ENCODE measurements at places on chromosomes 13 and 19.
A peak's percentile ranks its signal among the peaks of the same experiment; 100 is the strongest.

DNA sequence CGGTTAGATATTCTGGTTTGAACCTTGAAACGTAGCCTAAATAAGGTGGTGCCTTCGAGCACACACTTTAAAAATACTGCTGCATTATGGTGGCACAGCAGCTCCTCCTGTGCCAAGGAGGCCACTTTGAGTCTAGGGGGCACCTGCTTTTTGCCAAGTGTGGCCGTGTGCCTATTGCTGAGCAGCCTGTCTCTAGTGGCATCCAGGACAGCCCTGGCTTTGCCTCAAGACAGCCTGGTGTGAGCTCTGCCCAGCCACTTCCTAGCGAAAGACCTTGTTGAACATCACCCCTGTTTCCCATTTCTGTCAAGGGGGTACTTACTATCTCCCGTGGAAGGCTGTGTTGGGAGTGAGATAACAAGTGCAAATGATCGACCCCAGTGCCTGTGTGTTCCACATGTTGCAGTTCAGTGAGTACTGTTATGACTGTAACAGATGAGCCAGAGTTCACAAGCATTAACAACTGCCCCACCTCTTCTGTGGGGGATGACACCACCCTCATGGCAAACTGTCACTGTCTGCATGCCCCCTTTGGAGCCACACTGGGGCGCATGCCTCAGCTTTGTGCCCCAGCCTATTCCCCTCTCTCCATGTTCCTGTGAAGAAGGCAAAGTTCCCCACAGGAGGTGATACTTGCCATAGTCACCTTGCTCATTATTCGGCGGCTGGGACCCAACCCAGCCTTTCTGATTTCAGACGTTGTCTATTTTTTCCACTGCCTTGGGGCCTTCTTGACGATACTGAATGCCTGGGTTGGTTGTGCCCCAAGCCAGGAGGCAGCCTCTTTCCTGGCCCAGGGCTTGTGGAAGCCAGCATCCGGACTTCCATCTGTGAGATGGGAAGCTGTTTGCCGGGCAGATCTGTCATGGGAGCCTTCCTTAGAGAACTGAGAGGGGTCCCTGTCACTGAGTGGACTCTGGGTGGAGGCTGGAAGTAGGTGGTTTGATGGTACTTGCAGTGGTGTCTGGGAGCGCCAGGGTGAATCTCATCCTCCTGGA is 5.4 kb downstream of the GATAD2A start:
- no peak for DNase-seq

- no peak for DNase-seq
Observed at GRCh38 chr19:50785329-50785728, 4.9 kb upstream of the ACP4 start.

GRCh38 chr13:41970022-41970421 is 9.1 kb upstream of the VWA8 start:
- no peak for DNase-seq

DNA sequence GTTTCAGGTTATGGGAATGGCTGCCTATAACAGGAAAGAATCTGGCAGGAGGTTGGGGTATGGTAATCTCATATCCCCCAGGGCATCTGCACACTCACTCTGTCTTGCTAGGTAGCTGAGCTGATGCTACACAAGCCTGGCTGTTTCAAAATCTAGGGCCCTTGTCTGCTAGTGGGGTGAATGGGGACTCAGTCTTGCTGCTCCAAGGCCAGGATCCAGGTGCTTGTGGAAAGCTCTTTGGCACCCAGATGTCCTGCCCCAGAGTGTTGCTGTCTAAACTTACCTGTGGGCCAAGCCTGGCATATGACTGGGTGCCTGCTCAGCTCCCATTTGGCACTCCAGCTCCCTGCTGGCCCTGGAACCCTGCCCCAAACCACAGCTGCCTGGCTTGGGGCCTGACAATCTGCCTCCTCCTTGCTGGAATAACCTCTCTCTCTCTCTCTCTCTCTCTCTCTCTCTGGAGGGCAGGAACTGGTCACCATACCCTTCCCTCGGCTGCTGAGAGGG is 158.1 kb upstream of the TSC22D1 start:
- no peak for DNase-seq

GRCh38 chr19:16825312-16826052 is 3.7 kb upstream of the SIN3B start:
- DNase-seq = peak; percentile 31

GRCh38 chr13:93146584-93147297 is 79.9 kb upstream of the GPC6 start:
- DNase-seq = no peak

DNA sequence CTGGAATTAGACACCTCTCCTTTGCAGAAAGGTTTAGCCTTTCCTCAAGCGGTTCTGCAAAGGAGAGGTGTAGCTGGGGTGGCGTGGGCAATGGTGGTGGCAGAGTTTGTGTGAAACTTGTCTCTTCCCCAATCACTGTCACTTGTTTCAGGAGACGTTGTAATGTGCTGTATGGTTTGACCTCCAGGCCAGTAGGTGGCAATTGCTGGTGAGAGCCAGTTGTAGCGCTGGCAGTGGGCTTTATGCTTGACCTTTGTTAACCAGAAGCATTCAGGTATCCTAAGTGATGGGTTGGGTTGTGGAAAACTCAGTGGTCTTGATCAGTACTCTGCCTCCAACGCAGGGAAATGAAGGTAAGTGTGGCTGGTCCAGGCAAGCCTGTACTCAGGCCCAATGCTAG is 12.7 kb upstream of the LILRA5 start:
- no peak for DNase-seq

- no peak for DNase-seq
Observed at GRCh38 chr13:73274147-73274546, 215.3 kb downstream of the KLF5 start.

DNA sequence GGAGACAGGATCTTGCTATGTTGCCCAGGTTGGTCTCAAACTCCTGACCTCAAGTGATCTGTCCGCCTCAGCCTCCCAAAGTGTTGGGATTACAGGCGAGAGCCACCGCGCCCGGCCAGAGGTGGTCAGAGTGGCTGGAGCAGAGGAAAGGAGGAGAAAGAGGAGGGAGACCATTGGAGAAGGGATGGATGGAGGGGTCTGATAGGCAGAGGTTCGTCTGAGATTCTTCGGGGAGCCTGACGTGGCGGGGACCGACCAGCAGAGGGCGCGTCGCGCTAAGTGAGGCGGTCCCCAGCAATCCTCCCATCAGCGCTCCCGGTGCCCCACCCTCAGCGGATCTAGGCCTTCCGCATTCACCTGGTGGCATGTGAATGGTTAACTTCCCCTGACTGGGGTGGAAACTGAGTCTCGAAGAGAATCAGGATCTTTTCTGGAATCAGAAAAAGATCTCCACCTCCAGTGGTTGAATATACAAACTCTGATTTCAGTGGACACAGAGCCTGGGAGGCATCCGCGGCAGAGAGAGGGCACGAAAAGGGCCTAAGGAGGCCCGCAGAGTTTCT is 8.8 kb downstream of the GTPBP3 start:
- DNase-seq = peak; percentile 89

DNA sequence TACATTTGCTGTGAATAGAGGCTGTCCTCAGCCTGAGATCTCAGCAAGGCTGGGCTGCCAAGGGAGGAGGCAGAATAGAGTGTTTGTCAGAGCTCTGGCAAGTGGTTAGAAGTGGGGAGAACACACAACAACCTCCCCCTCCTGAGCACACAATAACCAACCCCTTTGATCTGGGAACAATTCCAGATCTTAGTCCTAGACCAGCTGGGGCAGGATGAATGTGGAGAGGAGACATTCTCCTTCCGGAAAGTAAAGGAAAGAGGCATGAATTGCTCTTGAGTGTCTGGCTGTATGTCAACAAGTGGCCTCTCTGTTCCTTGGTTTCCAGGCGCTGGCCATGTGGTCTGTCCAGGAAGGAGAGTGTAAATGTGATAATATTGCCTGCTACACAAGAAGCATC is 114.9 kb upstream of the TMTC4 start:
- no peak for DNase-seq

DNA sequence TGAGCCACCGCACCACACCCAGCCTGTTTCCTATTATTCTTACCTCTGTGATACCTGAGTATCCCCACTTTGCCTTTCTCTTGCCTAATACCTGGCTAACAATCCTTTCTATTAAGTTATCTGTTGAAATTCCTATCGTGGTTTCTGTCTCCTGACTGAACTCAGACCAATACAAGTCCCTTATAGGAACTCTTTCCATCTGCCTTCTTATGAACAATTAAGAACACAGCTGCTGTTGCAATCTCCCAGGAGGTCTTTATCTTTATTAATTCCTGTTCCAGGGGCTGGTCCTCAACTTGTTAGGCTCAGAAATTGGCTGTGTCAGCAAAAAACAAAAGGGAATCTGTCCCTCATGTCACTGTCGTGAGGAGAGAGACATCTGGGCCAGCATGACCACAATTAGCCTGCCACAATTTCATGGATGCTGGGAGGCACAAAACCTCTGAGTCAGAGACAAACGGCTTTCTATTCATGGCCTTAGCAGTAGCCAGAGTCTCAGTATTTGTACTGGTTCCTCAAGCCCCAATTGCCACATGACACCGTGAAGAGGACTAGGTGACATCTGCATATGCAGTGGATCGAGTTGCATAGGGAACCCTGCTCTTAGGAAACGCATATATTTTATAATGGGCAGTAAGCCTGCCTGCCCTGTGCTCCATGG is 58.2 kb downstream of the NUFIP1 start:
- no peak for DNase-seq

DNA sequence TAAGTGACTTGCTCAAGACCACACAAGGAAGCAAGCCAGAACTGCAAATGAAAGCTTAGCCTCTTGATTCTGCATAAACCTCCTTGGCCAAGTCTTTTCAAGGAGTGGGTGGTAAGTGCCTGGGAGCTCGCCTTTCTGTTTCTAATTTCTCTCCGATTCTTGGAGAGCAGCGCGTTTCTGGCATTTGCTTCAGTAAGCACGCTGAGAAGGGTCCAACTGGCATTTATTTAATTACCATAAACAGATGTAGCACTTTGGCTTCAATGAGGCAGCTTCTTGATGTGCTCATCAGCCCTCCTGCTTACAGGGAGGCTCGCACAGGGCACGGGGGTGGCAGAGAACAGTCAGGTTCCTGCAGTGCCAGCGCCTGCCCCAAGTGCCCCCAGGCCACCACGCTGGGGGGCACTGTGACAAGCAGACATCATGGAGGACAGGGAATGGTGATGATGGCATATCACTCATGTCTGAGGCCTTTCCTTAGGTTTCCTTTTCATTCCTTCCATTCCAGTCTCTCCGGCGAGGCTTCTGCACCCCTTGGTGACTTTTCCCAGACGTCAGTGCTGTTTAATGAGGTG is 13.3 kb downstream of the SIAH3 start:
- no peak for DNase-seq

DNA sequence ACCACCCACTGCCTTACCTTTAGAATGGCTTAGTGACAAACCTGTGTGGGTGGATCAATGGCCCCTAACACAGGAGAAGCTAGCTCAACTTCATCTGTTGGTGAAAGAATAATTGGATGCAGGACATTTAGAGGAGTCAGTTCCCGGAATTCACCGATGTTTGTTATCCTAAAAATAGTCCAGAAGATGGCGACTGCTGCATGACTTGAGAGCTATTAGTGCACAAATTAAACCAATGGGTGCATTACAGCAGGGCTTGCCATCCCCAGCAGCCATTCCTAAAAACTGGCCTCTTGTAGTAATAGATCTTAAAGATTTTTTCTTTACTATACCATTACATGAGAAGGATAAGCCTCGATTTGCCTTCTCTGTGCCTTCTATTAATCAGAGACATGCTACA is 46.8 kb upstream of the ZNF726 start:
- DNase-seq = no peak

- DNase-seq = no peak
Observed at GRCh38 chr19:1935484-1936208, 5.3 kb upstream of the CSNK1G2 start.

DNA sequence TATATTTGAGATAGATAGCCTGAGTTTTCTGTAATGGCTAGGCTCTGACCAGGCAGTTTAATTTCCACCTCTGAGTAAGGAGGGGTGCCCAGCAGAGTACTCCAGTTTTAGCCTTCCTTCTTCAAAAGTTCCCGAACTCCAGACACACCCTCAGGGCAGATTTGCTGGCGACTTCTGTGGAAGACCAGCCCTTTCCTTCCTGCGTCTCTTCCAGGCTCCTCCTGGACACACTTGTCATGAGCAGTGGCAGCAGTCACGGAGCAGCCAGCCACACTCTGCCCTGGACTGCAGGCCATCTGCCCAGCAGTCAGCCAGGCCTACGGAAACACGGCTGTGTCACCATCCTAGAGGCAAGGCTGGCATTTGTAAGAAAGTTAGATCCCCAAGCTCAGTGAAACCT is 6.6 kb upstream of the FLT1 start:
- no peak for DNase-seq

DNA sequence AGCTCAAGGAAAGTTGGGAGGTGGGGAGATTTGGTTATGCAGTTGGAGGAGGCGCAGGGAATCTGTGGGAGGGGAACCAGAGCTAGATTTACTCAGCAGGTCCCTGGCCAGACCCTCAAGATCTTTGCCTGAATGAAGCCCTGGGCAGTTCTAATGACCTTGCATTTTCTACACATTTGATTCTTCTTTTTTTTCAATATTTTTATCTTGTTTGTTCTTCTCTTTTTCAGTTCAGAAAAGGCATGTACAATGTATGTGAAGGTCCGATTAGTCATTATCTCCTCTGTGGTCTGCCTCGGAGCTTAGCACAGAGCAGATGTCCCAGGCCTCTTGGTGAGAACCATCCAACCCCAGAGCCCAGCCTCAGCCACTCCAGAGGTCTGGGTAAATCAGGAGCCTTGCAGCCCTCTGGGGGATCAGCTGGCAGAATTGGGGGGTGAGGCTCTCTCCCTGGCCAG is 24.2 kb downstream of the SERP2 start:
- DNase-seq = no peak
